ENCODE measurements at places on chromosomes 11 and 22.

DNA sequence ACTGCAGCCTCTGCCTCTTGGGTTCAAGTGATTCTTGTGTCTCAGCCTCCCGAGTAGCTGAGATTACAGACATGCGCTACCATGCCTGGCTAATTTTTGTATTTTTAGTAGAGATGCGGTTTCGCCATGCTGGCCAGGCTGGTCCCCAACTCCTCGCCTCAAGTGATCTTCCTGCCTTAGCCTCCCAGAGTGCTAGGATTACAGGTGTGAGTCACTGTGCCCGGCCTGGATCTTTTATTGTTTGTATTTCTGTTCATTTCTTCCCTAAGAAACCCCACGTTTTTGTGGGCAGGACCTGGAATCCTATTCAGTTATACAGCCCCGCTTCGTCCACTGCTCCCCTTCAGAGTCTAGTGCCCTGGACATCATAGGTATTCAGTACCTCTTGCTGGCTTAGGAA, 28.7 kb downstream of the ZBTB16 start:
- DNase-seq: no peak

GRCh38 chr11:114057605-114058004, 1.9 kb upstream of the ZBTB16 start:
- no peak for DNase-seq

DNA sequence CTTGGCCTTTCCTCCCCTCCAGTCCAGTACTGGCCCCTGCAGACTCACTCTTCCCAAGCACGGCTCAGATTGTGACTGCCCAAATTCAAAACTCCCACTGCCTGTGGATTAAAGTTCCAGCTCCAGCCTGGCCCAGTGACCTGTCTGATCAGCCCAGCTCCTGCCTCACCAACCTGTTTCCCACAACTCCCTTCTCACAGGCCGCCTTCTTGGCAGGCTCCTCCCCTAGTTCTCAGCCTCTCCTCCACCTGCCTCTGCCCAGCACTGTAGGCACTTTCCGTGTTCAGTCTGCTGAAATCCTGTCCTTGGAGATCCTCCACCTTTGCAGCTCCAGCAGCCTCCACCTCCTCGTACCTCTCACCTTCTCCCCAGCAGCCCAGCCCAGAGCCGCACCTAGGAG, 68.6 kb downstream of the MICAL2 start:
- no peak for DNase-seq

- no peak for DNase-seq
These were observed 63.6 kb downstream of the NFAM1 start for GRCh38 chr22:42368379-42369249.

GRCh38 chr22:30763815-30764673, 69.4 kb downstream of the OSBP2 start:
- peak; percentile 15 for DNase-seq

DNA sequence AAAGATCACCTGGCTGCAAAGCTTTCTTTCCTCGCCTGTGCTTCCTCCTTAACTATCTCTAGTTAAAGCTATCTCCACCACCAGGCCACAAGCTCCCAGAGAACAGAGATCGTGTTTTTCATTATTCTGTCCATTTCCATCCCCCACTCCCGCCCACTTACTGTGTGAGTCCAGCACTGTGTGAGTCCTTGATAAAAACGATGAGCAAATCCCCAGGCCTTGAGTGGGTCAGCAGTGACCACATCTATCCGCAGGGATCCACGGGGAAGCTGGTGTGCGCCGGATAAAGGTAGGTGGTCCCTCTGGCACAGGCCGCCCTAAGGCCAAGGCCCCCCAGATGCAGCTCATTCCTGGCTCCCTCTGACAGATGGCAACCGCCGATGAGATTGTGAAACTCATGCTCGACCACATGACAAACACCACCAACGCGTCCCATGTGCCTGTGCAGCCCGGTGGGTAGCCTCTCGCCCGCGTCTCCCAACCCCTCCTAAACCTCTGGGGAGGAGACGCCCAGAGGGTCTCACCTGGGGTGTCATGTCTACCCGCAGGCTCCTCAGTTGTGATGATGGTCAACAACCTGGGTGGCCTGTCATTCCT, 9.3 kb downstream of the TKFC start:
- DNase-seq: no peak

DNA sequence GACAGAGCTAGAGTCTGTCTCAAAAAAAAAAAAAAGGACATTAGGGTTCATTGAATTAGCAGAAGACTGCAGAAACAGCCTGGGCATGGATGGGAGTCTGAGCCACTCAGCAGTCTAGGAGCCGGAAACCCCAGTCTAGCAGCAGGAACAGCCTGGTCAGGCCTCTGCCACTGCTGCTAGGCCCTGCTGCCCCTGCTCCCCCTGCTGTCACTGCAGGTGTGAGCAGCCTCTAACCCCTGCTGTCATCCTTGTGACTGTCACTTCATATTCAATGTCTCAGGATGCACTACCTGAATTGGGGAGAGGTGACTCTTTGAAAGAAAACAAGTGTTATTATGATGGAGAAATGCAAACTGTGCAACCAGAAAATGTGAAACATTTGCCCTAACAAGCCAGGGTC, 7.0 kb upstream of the DDX17 start:
- peak; percentile 61 for DNase-seq

DNA sequence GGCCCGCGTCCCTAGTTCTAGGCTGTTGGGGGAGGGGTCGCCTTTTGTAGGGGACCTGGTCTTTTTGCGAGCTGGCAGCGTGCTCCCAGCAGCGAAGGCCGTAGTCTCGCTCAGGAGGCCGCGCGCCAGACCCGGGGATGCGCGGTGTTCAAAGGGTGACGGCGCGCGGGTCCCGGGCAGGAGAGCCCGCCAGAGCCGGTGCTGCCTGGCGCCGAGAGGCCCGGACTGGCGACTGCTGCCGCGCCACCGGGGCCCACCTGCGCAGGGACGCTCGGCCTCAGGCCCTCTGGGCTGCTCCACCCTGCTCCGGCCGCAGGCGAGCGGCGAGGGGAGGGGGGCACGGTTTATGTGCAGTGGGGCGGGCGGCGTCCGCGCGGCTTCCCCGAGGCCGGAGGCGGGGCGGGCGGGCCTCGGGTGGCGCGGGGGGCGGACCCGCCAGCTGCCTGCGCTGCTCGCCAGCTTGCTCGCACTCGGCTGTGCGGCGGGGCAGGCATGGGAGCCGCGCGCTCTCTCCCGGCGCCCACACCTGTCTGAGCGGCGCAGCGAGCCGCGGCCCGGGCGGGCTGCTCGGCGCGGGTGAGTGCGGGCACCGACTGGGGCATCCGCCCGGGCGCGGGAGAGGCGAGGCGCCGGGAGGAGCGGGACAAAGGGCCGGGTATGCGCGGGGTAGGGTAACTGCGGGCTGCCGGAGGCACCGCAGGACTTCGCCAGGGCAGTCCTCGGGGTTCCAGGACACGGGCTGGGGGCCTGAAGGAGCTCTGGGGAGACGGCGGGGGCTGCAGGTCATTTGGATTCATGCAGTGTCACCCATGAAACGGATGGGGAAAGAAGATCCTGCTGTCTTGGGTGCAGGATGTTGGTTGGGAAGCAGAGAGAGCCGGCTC, at the start of gene PRSS23:
PRSS23 (plus strand) TSS at position 467 of the 884 bp plus-strand sequence. CDS start 7,102 bp downstream, outside the sequence.
- DNase-seq: no peak

- DNase-seq: no peak
These were observed 12.7 kb downstream of the SMCO4 start for GRCh38 chr11:93530468-93530826.

DNA sequence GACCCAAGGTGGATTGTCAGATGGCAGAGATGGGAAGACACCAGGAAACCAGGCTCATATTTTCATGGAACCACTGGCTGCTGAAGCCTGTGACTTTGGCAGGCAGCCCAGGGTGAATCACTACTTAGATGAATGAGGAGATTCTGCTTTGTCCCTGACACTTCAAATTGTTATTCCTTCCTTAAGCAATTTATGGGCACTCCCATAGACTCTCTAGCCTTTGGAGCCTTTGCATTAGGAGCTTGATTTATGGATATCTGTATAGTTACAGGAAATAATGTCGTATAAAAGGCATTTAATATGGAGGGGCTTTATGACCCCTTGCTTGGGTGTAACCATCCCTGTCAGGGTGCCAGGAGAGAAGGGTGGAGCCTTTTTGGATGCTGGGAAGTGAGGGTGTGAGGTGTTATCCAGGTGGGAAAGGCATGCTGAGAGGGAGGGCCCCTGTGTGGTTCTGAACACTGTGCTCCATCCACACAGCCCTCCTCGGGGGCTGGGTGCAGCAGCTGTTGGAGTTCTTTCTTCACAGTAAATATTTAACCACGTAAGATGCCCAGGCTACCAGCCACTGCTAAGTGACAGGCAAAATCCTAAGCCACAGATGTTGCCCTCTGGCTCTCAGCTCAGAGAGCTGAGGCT, 35.3 kb downstream of the IL18 start:
- no peak for DNase-seq

Data from thymus (tissue), 14 donors.